NCI-H2081 treated with DMSO at 0.1 percent for 48 hours (cell line): ENCODE measurements at places on chromosomes 11 and 22.

DNA sequence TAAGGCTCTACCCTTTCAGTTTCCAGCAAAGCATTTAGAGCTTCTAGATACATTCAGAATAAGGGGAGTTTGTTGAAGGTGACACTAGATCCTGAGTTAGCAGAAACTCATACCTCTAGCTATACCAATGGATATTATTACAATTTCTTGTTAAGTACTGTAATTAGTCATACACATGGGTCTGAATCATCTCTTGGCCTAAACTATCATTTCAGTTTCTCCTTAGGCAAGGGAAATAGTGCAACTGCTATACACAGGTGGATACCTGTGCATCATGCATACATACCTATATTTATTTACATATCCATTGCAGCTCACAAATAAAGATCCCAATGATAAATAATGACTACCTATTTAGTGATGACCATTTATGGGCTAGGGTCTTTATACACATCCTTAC lies 45.1 kb upstream of the PAX6 start:
- DNase-seq = no peak

DNA sequence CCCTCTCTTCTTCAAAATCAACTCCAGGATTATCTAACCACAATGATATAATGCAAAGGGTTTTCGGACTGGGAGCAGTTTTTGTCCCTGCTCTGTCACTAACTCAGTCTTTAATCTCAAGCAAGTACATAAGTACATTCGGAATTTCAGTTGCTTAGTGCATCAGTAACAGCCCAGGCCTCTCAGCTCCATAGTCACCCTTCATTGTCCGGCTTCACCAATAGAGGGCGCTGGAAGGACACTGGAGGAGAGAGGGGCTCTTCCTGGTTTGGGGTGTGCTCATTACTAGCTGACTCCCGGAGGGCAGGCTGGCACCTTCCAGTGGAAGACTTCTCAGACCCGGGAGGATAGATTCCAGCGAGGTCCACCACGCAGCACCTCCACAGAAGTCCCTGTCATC lies 90.4 kb upstream of the PDGFD start:
- DNase-seq = no peak

GRCh38 chr11:74650498-74650897 lies 58.1 kb downstream of the POLD3 start:
- no peak for DNase-seq

DNA sequence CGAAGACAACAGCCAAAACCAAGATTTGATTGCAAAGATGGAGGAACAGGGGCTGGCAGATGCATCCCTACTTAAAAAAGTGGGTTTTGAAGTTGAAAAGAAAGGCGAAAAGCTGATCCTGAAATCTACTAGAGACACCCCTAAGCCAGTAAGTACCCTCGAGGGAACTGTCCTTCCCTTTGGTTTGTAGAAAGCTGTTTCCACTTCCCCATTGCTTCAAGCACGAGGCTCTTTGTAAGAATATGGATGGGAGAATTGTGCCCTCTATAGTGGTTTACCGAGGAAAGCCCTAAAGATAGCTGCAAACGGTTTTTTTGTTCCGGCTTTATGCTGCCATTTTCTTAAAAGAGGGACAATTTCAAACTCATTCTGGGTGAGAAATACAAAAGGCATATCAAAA lies 133.9 kb downstream of the WNT7B start:
- DNase-seq = no peak

DNA sequence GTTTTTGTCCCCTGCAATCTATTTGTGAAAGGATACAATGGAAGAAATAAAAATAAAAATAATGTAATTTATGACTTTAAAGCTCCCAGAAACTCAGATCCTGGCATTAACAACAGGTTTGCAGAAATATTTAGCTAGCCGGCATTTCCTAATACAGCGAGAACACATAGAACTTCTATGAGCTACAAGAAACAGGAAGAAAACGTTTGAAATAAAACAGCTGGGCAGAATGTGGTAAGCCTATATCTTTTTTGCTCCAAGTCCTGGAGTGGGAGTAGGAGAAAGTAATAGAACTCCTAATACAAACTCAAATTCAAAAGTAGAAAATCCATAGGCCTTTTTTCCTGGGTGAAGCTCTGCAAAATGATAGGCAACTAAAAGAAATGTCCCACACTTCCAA lies 29.6 kb upstream of the FIBIN start:
- no peak for DNase-seq

DNA sequence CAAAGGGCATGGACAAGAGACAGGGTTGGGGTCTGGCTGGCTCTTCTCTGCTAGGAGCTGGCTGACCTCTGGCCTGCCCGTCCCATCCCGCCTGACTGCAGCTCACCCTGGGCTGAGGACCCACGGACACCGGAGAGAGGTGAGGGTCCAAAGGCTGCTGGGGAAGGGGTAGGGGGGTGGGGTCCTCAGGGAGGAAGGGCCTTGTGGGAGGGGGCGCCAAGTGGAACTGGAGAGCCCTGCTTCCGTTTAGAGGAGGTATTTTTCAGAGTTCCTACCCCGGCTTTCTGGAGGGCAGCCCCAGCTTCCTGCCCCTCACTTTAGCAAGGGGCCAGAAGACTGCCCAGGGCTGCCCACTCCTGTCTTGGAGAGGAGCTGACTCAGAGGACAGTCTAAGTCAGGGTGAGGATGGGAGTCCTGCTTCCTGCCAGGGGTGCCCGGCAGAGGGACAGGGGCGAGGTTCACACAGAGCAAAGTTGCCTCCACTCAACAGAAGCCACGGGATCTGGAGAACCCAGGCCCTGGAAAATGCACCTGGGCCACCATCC lies 7.1 kb downstream of the LARGE2 start:
- no peak for DNase-seq

DNA sequence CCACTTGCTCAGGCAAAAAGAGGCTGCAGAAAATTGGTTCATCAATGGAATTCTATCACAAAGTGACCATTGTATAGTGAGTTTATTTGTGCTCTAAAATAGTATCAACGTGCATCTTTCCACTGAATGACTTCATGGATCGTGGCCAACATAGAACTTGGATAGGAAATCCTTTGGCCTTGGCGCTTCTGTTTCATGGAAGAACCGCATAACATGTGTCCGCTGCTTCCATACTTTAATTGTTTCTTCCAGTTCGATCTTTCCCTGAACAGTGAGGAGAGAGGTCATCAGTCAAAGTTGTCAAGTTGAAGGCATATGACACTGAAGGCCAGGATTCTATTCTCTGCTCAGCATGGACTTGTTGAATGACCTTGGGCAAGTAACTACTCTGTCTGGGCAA lies 4.5 kb downstream of the NDUFA6 start:
- no peak for DNase-seq
